Brain microvascular endothelial cell (primary cell): ENCODE measurements at places on chromosomes 5 and 9.

GRCh38 chr5:66757219-66757833 lies 161.1 kb downstream of the MAST4 start:
- peak; percentile 69 for DNase-seq

DNA sequence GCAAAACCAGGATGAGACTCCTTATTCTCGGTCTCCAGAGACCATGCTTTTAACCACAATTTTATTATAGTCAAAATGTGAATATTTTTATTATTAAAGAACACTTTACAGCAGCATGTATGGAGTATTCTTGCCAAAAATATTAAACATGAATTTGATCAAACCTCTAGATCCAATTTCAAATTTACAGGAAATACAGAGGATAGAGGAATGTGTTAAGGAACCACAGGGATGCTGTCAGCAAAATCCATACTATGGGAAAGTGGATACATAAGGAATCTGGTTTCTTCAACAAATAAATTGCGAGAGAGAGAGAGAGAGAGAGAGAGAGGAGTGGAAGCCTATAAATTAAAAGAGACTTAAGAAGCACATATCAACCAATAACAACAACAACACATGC lies 348.2 kb upstream of the NUDT12 start:
- no peak for DNase-seq

DNA sequence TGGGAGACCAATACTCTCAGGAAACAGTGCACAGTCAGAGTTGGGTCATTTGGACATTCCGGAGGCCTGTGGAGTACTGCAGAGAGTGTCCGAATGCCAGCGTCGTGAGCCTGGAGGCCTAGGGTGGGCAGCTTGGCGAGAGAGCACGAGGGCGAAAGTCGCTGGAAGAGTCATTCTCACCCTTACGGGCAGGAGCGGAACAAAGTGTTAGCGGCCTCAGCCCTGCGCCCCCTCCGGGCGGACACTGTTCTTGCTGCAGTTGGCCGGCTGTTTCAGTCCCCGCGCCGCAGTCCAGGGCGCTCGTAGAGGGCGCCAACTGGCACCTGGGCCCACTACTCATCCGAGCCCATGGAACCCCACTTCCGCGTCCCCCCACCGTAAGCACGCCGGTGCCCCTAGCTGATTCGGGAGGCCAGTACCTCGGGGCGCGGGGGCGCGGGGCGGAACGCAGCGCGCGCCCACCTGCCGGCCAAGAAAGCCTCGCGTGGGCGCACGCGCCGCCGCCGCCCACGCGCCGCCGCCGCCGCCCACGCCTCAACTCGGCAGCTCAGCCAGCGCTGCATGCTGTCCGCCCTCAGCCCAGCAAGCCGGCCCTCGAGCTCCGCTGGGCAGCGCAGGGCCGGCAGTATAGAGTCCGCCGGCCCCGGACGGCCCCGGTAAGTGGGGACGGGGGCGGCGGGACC lies 99.7 kb upstream of the CCL21 start:
- DNase-seq: peak; percentile 1

DNA sequence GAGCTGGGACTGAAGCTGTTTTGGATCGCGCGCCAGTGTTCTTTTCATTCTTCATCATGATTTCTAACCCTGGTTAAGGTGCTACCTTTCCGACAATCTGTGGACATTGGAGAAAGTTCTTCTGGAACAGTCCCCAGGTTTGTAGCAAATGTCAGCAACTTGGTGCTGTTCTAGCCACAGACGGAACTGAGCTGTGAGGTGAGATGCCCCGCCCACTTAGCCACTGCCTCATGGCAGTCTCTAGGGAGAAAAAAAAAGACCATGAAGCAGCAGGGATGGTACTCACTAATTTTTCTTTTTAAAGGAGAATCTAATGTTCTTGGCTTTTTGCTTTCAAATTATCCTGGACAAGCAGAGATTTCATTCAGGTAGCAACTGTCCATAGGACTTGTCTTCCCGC lies 72.1 kb upstream of the STK32A start:
- DNase-seq: no peak

- no peak for DNase-seq
Measured at GRCh38 chr9:110207071-110207641, 803 bp downstream of the C9orf152 start.

DNA sequence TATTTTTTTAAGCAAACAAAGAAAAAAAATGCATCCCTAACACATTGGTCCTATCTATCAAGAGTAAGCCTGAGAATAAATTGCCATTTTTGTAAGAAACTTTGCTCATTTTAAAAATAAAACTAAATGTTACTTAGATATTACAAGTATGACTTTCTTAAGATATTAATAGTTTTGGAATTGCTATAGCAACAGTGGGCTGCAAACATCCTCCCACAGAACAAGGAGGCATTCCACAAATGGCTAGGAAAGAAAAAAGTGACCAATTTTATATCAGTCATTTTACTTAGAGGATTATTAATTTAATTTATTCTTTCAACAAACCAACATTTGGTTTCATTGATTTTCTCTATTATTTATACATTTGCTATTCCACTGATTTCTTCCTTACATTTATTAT lies 63.7 kb downstream of the LURAP1L start:
- DNase-seq: peak; percentile 11

- DNase-seq: no peak
Measured at GRCh38 chr9:124887832-124888231, 25.9 kb downstream of the ARPC5L start.

- DNase-seq: no peak
Measured at GRCh38 chr9:76352026-76352620, 42.1 kb downstream of the RFK start.

DNA sequence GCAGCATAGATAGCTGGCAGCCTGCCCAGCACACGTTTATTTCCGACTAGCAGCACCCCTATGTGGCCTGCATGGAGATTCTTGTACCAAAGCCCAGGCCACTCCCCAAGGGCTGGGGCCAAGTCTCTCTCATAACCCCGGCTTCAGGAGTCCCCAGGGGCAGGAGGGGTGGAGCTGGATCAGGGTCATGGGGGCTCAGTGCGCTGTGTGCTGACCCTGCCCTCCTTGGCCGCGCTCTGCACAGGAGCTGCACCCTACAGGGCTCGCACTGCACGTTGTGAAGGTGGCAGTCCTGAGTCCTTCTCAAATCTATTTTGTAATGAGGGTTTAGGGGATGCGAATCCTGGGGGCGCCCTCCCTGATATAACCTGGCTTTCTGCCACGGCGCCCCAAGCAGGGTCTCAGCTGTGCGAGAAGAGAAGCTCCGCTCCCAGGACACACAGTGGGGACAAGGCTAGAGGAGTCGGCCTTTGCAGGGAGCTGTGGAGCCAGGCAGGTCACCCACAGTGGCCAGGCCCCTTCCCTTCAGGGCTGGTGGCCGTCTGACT lies 28.6 kb downstream of the NKD2 start:
- DNase-seq: no peak

DNA sequence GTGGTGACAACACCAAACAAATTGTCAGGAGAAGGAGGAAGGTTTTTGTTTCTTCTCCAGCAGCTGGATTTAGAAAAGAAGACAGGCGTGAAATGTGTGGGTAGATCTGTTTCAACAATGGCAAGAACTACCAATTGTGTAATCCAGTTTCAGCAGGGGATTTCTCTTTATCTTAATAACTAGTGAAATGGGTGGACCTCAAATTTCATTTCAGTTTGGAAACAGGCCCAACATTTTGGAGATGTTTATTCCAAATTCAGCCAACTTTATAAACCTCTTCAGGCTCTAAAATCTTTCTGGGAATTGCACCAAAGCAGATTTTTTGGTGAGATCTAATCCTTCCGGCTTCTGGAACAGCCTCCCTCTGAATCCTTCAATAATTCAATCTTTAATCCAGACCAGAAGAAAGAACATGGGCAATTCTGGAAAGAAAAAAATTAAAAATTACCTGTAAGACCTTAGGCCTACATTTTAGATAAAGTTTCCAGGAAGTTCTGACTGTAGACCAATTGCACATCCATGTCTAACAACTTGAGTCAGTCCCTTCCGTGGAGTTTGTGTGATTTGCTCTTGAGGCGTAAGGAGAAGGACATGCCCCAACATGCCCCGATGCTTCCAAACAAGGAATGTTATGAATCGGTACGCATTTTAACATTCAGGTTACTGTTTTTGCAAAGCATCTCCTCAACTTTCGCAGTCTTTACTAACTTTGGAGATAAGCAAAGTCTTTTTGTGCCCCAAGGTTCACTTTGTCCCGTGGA lies 423.6 kb downstream of the IRX1 start:
- DNase-seq: no peak

GRCh38 chr9:31067418-31067817 lies 1317.0 kb upstream of the ACO1 start:
- DNase-seq: no peak

DNA sequence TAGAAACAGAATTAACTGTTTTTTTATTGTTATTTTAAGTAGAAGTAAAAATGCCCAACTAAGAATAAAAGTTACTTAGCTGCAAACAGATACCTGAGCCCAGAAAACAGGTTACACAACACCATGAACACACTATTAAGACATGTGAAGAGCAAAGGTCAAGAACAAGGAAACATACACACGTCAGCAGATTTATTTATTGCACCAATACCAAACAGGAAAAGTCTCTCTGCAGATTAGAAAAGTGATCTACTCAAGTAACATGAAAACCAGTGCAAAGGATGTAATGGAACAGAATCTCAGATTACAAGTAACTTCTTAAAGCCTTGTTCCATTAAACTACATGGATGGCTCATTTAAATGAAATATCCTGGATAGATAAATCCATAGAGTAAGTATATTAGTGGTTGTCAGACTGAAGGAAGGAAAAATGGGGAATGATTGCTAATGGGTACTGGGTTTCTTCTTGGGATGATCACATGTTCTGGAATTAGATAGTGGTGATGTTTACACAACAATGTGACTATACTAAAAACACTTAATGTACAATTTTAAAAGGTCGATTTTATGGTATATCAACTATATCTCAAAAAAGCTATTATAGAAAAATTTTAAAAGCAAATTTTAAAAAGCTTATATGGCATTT lies 6.1 kb downstream of the SAR1B start:
- no peak for DNase-seq

DNA sequence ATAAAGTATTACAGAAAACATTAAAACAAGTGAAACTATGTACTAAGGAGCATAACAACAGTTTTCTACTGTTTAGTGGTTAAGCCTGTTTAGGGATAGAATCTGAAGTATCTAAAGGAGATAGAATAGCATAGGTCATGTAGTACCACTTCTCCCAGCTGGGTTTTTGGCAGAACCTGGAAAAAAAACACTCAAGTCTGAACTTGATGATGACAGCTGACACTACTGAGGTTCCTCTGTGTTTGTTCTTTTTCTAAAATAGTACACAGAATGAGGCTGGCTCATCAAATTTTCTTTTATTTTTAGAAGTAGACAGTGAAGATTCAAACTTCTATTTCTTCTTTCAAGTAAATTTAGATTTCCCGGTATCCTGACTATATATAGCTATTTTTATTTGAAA lies 203.8 kb upstream of the ACO1 start:
- no peak for DNase-seq

DNA sequence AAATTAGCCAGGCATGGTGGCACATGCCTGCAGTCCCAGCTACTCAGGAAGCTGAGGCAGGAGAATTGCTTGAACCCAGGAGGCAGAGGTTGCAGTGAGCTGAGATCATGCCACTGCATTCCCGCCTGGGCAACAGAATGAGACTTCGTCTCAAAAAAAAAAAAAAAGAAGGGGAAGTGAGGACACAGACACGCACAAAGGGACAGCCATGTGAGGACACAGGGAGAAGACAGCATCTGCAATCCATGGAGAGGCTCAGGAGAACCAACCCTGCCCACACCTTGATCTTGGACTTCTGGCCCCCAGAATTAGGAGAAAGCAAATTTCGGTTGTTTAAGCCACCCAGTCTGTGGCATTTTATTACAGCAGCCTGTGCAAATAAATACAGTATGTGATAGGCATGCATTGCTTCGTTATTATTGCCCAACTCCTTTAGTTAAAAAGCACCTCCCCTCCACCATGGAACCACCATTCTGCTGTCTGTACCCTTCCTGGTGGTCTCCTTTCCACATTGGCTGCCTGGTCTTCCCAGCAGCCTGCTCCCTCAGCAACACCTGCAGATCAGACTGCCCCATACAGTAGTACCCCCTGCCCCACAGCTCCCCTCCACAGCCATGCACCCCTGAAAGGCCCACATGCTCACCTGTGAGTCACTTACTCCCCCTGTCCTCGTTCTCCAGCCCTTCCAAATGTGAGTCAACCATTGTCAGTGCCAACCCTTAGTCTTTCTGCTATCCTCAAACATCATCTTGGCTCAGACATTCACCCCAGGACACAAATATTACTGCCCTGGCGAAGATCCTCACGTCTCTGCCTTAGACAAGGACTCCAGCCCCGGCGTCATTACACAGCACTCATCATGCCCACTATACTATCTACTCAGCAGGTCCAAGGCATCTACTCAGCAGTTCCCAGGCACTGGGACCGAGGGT lies 128.8 kb downstream of the ROR2 start:
- no peak for DNase-seq

- DNase-seq: no peak
Measured at GRCh38 chr9:99712214-99712613, 109.5 kb upstream of the NR4A3 start.

DNA sequence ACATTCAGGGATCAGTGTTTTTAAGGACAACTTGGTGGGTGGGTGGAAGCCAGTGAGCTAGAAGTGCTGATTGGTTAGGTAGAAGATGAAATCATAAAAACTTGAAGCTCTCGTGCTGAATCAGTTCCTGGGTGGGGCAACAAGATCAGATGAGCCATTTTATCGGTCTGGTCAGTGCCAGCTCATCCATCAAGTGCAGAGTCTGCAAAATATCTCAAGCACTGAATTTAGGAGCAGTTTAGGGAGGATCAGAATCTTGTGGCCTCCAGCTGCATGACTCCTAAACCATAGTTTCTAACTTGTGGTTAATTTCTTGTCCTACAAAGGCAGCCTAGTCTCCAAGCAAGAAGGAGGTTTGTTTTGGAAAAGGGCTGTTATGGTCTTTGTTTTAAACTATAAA lies 166.4 kb downstream of the FAM170A start:
- peak; percentile 65 for DNase-seq

- no peak for DNase-seq
Measured at GRCh38 chr5:177334155-177334551, 17.3 kb downstream of the LMAN2 start.

DNA sequence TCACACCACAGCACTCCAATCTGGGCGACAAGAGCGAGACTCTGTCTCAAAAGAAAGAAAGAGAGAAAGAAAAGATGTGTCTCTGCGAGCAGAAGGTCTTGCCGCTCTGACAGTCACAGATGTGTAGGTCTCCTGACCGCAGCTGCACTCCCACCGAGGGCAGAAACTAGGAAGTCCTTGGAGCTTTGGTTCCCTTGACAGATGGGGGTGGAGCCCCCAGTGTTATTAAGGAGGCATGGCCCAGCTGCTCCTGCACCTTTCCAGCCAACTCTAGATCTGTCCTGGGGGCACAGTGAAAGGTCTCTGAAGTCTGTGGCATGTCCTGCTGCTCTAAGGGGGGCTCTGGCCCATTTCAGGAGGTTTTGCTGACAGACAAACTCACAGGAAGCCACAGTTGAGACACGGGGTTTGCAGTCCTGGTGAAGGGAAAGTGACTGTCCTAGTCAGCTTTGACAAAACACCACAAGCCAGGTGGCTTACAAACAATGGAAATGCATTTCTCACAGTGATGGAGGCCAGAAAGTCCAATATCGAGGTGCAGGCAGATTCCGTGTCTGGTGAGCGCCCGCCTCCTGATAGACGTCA lies 9.0 kb upstream of the DIPK1B start:
- DNase-seq: no peak

- no peak for DNase-seq
Measured at GRCh38 chr9:21624675-21625644, 142.8 kb upstream of the IFNE start.
